ENCODE measurements at places on chromosomes 11 and 22.
A peak's percentile ranks its signal among the peaks of the same experiment; 100 is the strongest.

DNA sequence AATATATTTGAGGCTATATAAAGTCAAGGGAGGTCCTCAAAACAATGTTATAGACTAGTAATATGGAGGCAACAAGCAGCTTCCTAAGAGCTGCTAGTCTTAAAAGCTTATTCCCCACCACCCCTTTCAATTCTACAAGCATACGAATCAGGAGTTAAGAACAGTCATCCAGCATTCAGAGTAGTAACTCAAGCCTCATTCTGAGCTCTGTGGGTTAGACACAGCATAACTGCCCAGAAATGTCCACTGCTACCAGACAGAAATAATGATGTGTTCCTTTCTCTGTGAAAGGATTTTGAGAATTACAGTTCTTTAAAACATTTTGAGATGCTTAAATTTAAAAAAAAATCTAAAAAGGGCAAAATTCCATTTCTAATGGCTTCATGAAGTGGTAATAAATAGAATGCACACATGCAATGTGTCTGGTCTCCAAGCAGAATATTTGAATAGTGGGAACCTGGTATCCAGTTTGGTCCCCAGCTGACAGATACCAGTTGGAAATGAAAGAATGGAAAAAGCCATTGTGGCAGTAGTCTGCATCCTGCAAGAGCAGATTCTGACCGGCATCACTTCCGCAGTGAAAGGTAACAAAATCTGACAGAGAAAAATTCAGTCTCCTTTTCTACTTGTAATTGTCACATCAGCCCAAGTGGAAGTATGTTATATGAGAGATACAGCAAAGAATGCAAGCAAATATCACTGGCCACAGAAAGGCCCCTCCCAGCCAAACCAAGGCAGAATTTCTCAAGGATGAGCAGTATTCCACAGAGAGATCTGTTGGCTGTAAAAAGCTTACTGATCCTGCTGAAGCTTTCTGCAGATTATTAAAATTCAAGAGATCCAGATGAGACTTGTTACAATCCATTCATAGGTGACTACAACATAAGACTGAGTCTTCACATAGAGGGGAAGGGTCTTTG lies 310.8 kb upstream of the PITPNB start:
- DNase-seq: no peak

- no peak for DNase-seq
Observed at GRCh38 chr22:49308300-49308699, 519.4 kb downstream of the BRD1 start.

GRCh38 chr11:77471558-77472193 lies 2.2 kb downstream of the PAK1 start:
- peak; percentile 51 for DNase-seq

- no peak for DNase-seq
Observed at GRCh38 chr22:38219632-38220031, 17.8 kb downstream of the MAFF start.

- no peak for DNase-seq
Observed at GRCh38 chr22:20843501-20843900, 15.1 kb downstream of the PI4KA start.

- no peak for DNase-seq
Observed at GRCh38 chr22:44147008-44147645, 33.6 kb upstream of the PARVG start.

DNA sequence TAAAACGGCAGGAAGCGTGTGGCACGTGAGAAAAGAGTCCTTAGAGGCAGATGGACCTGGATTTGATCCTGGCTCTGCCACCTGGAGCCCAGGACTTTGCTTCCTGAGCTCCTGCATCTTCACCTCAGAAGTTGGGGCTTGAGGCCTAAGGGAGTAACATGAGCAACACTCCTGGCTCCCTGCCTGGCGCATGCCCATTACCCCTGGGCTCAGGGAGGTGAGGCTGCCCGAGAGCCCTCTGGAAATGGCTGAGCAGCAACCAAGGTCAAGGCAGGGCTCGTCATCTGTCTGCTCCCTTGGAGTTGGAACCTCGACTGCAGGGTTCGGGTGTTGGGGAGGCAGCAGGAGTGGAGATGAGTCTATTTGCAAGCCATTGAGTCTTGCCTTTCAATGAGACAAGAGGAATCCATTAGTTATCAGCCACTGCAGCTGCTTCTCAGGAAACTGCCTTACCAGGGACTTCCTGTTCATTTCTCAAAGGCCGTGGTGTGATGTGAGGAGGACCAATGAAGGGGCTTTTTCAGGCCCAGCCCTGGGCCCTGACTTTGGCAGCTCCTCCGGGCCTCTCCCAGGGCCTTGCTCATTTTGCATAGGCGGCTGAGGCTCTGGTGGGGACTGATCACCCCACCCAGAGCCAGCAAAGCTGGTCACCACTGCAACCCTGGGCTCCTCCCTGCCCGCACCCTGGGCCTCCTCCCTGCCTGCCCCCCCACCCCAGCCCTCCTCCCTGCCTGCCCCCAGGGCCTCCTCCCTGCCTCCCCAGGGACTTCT lies 6.4 kb downstream of the FADS2 start:
- DNase-seq: no peak

DNA sequence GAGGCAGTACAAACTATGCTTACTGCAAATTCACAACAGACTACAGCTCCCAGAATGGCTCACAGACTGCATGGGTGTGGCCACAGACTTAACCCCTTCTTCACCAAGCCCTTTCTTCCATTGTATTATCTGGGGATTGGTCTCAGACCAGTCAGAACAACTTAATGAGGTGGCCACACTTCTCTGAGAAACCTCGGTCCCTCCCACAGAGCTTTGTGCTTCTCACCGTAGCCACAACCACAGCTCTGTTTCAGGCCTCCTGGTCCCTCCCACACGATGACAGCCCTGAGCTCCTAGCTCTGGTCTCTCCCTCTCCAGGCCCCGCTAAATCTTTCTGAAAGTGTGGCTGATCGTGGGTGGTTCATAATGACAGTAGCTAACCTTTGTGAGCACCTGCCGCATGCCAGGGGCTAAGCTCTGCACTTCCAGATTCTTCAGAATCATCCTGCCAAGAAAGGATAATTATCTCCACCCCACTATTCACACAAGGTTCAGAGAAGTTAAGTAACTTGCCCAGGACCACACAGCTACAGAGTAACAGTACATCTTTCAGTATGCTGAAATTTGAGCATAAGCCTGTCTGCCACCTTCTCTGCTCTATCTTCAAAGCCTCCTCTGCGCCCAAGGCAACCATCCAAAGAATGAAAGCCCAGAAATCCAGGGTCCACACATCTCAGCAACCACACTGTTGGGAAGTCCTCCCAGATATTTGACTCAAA lies 5.4 kb downstream of the PDE2A start:
- no peak for DNase-seq

- no peak for DNase-seq
Observed at GRCh38 chr11:108199446-108200321, 22.8 kb downstream of the NPAT start.

GRCh38 chr11:116580799-116581198 lies 192.0 kb downstream of the BUD13 start:
- no peak for DNase-seq

- DNase-seq: no peak
Observed at GRCh38 chr11:122098261-122098980, 17.6 kb downstream of the BLID start.

DNA sequence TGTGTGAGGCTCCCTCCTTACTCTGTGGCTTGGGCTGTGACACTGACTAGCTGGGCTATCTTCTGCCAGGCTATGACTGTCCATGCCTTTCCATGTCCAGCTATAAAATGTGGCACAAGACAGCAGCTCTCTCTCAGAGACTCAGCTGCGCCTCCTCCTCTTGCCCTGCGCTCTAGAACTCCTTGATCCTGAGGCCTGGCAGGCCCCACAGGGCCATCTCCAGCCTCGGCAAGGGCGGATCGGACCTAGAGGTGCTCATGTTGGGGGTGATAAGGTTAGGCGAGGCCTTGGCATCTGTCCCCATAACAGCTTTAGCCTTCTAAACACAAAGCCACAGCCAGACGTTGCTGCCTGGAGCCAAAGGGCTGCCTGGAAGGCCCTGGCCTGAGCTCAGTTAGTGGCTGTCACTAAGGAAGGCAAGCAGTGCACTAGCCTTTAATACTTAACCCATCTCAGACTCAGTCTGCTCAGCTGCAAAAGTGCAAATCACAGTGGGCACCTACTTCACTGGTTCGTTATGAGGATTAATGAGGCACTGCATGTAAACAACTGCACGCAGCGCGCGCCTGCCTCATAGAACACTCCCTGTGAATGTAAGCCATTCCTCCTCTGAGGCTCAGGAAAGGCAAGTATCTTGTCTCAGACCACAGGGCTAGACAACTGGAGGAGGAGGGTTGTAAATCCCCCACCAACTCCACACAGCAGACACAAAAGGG lies 1.2 kb downstream of the GUCD1 start:
- DNase-seq: no peak

DNA sequence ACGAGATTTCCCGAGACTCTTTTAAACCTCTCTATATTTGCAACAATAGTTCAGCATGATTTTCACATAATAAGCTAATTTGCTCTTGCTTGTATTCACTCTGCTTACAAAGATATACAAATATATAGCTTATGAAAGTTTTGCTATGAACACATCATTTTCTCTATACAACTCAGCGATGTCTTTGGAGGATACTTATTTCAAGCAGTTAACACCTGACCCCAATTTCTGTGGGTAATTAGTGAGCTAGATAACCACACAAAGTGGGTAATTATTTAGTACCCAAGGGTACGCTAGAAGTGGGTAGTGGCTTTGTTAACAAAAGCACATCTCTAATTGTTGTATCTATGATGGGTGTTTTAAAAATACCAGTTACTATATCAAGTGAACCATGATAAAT lies 12.3 kb downstream of the BLID start:
- no peak for DNase-seq

GRCh38 chr11:38208951-38209350 lies 1610.9 kb upstream of the RAG2 start:
- DNase-seq: no peak

- no peak for DNase-seq
Observed at GRCh38 chr11:13338427-13339069, 61.0 kb downstream of the BMAL1 start.

- no peak for DNase-seq
Observed at GRCh38 chr11:102453302-102453695, 734 bp upstream of the TMEM123 start.

GRCh38 chr11:127130321-127130720 lies 129.8 kb upstream of the KIRREL3 start:
- DNase-seq: no peak

DNA sequence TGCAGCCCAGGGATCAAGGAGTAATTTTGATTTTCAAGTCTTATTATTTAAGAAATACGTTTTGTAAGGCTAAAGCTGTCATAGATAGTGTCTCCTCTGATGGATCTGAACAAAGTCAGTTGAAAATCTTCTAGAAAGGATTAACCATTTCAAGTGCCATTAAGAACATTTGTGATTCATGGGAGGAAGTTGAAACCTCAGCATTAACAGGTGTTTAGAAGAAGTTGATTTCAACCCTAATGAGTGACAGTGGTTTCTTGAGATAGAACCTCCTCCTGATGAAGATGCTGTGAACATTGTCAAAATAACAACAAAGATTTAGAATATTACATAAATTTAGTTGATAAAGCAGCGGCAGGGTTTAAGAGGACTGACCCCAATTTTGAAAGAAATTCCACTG lies 61.7 kb downstream of the PRR5L start:
- DNase-seq: no peak

- peak; percentile 53 for DNase-seq
Observed at GRCh38 chr11:119584193-119585042, 144.6 kb downstream of the NECTIN1 start.

GRCh38 chr11:32310214-32310601 lies 125.1 kb downstream of the WT1 start:
- no peak for DNase-seq

DNA sequence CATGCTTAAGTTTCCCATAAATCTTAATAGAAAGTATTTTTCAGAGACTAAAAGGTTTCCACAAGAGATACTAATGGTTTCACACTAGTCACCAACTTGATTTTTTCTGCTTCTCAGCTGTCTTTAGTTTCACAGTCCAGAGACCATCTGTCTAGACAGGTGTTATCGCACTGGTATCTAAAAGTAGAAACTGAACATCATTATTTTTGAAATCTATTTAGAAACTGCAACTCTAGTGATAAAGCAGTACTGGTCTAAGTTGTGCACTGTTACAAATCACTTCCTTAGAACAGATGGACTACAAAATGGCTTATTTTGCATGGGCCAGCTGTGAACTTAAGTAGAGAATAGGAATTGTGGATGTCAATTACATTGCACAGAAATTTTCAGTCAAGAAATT lies 78.0 kb downstream of the CNTN5 start:
- DNase-seq: no peak

- no peak for DNase-seq
Observed at GRCh38 chr11:93279851-93280347, 50.6 kb upstream of the DEUP1 start.

All from BE2C (cell line).